Stimulated activated CD4-positive, alpha-beta T cell treated with anti-CD3 and anti-CD28 coated beads, Interleukin-15, amount 100 ng/mL, for 48 hours (primary cell): ENCODE measurements at places on chromosomes 7 and 10.

DNA sequence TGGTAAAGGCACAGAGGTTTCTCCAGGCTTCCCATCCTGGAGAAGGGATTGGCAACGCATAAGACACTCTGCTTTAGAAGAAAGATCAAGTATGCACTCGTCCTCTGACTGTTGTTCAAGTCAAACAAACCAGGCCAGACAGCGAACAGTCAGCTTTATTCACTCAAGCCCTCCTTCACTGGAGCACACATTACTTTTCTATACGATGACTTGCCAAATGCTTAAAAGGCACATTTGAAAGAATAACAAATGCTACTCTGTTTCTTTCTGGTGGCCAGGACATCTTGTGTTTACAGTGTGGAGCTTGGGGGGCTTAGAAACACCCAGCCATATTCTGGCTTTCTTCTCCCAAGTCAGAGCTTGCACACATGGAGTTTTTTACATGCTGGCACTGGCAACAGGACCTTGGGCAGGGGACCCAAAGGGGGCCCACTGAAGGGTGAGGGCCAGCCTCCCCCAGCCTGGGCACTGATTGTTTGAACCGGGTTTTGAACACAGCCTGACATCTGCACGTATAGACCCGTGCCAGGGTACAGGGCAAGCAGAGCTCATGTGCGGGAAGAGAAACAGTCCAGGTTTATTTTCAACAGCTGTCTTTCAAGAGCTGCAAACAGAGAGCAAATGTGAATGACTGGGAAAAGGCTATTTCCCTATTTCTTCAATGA lies 33.3 kb upstream of the FGFR2 start:
- DNase-seq = no peak

- no peak for DNase-seq
These were observed 4.1 kb downstream of the PDLIM1 start for GRCh38 chr10:95286707-95287106.

DNA sequence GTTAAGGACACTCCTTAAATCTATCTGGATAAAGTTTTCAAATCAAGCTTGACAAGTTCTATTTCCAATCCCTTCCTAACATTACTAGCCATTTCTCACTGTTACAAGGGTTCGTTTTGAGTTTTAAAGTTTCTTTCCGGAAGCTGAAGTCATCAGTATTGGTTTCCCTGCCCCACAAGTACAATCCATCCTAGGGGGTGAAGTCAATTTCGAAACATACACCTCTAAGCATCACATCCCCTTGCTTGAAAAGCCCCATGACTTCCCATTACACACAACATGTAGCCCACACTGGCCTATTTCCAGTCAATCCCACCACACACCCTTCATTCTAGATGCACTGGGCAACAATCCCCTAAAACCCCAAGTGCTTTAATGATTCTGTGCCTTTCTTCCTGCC lies 13.0 kb downstream of the DPY19L1 start:
- no peak for DNase-seq

DNA sequence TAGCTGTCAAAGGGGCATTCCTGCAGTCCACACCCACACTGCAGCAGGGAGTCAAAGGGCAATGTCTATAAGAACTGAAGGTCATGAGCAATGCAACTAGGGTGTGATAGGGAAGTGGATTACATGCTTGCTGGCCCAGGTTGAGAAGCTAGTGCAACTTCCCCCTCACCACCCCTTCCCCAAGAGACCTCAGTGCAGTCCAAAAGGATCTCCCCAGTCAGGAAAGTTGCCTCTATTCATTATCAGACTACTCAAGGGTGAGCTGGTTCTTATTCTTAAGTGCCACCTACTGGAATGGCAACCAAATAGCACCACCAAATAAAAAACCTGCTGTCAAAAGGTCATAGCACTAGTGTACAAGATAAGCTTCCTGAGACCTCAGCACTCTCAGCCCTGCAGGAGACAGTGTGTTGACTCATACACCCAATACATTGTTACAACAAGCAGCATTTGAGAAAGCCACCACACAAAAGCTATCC lies 28.2 kb downstream of the MTERF1 start:
- DNase-seq = no peak

DNA sequence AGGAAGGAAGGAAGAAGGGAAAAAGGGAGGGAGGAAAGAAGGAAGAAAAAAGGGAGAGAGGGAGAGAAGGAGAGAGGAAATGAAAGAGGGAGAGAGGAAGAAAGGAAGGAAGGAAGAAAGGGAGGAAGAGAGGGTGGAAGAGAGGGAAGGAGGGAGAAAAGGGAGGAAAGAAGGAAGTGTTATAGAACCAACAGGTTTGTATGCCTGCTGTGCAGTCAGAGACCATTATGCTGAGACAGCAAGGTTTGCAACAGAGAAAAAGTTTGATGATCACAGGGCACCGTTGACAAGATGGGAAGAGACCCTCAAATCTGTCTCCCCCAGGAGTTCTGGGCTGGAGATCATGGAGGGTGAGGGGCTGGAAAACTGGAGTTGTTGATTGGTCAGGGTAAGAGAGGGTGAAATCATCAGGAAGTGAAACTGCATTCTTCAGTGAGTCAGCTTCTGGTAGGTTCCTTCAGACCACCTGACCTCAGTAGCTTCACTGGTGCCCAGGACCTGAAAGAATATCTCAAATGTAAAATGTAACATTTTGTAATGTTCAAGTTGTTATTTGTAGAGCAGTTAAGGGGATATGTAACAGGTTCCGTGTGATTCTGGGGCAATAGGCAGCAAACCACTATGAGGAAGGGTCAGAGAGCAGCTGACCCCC lies 76.3 kb downstream of the JCAD start:
- no peak for DNase-seq

DNA sequence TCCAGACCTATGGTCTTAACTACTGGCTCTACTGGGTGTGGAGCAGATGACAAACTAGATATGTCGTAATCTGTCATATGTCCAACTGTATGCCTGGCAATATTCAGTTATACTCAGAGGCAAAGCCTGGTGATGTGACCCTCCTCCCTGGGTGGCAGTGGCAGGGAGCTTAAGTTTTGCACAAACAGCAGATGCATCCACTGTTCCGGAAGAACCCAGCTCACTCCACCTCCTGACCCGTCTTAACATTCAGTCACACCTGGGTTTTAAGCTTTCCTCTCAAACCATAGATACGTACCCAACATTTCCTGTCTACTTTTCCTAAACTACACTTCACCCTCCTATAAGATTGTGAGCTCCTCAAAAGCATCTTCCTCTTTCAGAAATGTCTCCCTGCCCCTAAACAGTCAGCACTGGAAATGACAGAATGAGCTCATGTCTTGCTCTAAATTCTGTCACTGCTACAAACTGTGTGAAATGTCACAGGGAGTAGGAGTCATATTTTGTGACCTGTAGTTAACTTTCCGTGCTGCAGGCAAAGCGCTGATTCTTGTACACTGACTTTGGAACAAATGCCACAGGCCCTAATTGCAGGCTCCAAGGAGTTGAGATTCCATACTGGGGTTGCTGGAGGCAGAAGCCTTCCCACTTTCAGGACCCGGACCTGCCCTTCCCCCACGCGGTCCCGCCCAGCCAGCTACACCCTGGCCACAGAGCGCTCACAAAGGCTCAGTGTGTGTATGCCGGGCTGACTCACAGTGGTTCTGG lies 23.9 kb downstream of the SCD start:
- DNase-seq = peak; percentile 47

- DNase-seq = no peak
These were observed 16.2 kb downstream of the FXYD4 start for GRCh38 chr10:43387678-43388032.

DNA sequence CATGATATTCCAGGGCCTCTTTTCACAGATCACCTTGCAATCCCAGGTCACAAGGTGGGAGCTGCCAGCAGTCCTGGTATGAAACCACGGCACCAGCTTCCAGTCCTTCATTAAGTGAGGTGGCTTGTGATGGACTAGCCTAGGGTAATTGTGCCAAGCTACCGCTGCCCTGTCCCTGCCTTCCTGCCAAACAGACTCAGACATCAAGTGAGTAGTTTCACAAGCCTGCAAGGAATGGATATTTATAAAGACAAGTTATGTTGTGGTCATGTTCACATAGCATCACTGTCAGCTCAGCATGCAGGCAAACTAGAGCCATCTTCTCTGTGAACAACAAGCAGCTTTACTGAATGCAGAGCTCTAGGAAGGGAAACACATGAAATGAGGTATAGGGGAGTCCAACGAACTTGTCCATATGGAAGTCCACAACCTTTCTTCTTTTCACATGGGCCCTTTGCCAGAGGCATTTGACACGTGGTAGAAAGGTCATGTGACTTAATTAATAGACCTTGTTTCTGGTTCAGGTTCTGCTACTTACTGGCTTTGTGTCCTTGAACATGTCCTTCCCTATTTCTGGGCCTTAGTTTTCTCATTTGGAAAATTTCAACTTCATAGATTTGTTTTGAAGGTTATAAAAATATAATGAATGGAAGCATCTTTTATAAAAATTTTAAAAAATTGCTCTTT lies 1061.2 kb downstream of the KCNMA1 start:
- DNase-seq = no peak

GRCh38 chr10:113427811-113428558 lies 124.9 kb upstream of the HABP2 start:
- no peak for DNase-seq

DNA sequence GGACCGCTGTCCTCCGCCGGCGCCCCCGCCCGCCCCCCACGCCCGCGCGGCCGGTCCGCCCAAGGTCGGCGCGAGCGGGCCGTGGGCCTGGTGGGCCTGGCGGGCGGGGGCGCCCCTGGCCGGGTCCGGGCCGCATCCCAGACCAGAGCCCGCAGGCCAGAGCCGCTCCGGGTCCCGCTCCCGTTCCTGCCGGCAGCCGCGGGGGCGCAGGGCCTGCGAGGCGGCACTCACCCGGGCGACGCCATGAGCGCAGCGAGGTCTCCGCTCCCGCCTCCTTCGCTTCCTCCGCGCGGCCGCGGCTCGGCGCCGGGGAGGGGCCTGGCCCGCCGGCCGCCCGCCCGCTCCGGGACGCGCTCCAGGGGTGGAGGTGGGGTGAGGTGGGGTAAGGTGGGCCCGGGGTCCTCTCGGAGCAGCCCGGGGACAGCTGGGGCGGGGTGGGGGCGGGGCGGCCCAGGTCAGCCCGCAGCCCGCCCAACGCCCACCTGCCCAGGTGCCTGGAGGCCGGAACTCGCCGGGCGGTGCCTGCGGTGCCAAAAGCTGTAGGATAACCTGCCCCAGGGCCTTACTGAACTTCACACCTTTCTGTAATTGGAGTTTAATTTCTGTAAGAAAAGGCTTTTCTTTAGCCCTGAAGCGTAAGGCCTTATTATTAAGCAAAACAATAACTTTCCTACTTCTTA lies at the start of gene URGCP:
Gene URGCP (minus strand): TSS at position 266 of the 680 bp plus-strand sequence. CDS start 21 bp downstream, at position 245.
- DNase-seq = peak; percentile 46

DNA sequence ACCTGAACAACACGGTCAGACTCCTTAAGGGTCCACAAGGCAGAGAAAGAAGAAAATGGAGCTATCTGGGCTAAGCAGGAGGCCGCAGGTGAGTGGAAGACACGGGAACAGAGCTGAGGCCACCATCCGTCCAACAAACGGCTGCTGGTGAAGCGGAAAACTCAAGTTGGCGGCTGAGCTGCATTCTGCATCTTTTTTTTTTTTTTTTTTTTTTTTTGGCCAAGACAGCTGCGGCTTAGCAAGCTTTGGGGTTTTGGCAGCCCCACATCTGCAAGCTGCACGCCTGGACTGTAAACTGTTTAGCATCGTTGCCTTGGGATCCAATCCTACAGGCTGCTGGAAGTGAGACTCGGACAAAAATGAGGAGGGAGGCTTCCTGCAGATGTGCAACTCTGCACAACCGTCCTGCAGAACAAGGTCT lies 37.4 kb downstream of the RGS10 start:
- no peak for DNase-seq

GRCh38 chr10:132397671-132398565 lies 918 bp downstream of the PWWP2B start:
- no peak for DNase-seq

DNA sequence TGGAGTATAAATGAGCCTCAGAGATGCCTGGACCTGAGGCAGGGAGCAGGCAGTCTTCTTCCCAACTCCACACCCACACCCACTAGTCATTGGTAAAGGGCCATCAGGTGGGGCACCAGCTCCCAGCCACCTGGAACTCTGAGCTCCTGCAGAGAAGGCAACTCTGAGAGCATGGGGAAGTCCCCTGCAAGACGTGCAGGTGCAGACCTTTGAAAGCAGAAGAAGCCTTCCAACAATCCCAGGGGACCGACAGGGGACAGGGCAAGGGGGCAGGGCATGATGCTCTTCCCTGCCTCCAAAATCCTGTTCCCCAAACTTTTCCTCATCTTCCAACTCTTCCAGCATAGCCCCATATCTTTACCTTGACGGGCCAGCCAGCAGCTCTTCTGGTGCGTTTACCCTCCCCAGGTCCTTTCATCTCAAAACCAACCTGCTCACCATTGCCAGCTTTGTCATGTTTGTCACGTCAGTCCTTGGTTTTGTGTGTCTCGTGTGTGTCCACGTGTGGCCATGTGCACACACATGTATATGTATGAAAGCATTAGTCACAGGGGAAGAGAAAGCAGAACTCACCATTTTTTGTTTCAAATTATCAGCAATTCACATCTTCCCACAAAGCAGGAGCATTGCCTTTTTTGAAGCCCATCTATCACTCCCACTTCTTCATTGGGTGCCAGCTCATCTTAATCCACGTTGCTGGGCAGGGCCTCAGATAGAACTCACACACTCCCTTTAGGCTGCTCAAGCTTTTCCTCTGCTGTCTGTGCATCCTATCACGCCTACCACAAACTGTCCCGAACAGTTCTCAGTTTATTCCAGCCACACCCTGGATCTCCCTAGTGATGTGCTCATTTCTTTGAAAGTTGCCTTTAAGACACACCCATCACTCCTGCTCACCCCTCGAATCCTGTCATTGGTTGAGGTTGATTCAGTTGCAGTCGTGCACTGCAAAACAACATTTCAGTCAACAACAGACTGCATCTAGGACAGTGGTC lies 41.0 kb upstream of the AMPH start:
- no peak for DNase-seq

DNA sequence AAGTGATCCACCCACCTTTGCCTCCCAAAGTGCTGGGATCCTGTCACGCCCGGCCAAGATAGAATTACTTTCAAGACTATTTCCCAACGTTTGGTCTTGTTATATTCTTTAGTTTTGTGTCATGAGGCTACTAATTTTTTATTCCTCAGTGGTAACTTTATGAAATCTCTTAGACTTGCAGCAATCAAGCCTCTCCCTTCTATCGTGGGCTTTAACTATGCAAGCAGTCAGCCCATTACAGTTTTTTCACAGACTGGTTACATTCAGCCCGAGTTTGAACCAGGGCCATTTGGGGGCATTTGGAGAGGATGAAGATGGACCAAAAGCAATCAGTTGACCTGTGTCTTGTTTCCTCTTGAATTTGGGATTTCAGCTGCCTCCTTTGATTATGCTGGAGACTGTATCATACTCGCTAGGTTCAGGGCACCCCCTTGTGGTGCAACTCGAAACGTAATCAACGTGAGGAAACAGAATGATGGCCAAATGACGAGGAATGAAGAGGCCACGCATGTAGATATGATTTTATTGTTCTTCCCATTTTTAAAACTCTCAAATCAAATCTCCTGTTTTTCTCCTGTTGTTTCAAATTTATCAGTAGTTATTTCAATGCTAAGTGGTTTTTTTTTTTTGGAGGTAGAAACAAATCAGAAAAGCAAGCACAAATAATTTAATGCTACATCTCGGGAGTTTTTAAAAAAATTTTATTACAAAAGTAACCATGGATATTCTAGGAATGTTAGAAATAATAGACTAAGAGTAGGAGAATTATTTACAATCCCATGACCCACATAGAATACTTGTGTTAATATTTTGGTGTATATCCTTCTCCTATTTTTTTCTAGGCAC lies 151.6 kb downstream of the KIAA1217 start:
- peak; percentile 30 for DNase-seq
